Cortex of kidney (tissue), 1 donor: ENCODE measurements at places on chromosomes 2 and 18.

- DNase-seq: no peak
These were observed 129.7 kb upstream of the MYCN start for GRCh38 chr2:15810477-15811150.

- DNase-seq: no peak
These were observed 44.8 kb downstream of the REL start for GRCh38 chr2:60925994-60926740.

DNA sequence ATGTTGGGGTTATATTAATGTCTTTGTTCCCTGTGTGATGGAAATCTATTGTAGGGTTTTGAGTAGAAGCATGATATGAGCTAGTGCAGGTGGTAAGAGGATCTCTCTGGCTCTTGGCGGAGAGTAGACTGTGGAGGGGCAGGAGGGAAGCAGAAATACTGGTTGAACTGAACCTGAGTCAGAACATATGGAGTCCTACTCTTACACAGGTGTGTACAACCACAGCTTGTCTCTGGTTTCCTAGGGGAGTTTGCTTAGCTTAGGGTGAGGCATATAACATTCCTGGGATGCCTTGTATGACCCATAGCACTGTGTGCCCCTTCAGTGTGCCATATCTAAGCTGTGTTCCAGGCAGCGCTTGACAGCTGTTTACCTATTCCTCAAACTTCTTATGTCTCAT is 97.3 kb upstream of the GCFC2 start:
- DNase-seq: no peak

GRCh38 chr18:50507120-50507590 is 52.7 kb upstream of the MAPK4 start:
- DNase-seq: no peak

DNA sequence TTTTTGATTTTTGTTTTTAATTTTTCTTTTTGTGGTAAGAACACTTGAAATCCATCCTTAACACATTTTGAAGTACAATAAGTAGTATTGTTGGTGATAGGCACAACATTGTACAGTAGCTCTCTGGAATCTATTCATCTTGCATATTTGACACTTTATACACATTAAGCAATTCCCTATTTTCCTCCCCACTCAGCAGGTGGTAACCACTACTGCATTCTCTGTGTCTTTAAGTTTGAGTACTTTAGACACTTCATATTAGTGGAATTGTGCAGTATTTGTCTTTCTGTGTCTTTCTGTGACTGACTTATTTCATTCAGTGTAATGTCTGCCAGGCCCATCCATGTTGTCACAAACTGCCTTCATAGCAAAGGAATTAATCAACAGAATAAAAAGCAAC is 471.7 kb upstream of the CDH20 start:
- no peak for DNase-seq

- no peak for DNase-seq
These were observed 3.7 kb downstream of the SIGLEC15 start for GRCh38 chr18:45828917-45829811.
